Substantia nigra (tissue), 51 donors: ENCODE measurements at places on chromosomes 12 and 14.

DNA sequence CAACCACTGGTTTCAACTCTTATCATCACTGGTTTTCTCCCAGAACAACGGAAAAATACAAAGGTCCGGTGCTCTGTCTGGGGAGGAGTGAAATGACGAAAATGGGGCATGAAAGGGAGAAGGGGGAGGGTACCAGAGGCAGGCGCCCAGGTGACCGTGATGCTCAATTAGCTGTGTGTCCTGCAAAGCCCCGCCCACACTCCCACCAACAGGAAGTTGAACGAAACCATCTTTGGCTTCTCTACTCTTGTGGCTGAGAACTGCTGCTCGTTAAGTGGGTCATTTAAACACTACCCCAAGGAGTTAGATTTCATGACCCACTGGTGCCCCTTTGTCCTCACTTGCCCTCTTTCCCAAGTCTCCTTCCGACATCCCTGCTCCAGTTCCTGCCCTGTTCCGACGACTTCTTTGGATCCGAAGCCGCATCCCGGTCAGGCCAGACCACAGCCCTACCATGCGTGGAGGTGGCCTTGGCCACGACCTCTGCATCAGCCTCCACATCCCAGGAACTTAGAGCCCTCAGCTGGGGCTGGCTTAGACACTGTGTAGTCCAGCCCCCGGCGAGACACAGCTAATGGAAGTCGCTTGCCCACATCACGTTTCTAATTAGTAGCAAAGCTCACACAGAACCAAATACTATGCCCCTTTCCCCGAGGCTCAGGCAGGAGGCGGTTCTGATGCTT is 11.4 kb upstream of the LRTM2 start:
- DNase-seq = no peak

GRCh38 chr12:104652910-104653309 is 196.2 kb downstream of the CHST11 start:
- DNase-seq = no peak

- DNase-seq = no peak
Observed at GRCh38 chr14:101977311-101978071, 13.1 kb downstream of the DYNC1H1 start.

DNA sequence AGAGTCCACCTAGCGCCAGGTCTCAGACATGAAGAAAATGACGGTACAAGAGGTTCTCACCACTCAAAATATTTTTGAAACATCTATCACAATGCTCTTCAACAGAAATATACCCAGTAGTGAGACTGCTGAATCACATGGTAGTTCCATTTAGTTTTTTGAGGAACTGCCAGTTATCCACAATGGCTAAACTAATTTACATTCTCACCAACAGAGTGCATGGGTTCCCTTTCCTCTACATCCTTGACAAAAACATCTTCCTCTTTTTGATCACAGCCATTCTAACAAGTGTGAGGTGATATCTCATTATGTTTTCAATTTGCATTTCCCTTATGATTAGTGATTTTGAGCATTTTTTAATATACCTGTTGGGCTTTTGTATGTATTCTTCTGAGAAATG is 5.7 kb upstream of the GPR65 start:
- no peak for DNase-seq
